ENCODE measurements at places on chromosomes 5 and 9. TPM values are rescaled to one million over a fixed set of nuclear protein-coding genes. Genes with fewer than 3 reads are reported as not detected.

Gene ANKRD31
- polyA plus RNA-seq: 0.40 TPM

Gene TSPAN17
- 30.5 TPM for polyA plus RNA-seq

Gene PHF24
- 0.21 TPM for polyA plus RNA-seq

Gene BTNL9
- 6.9 TPM for polyA plus RNA-seq

Gene FOXD4L5
- 0.10 TPM for polyA plus RNA-seq

Gene INPP5E
- 9.7 TPM for polyA plus RNA-seq

Gene GMCL2
- polyA plus RNA-seq: 0.06 TPM

Gene TICAM2
- 1.9 TPM for polyA plus RNA-seq

Gene HSPB3
- polyA plus RNA-seq: 0.28 TPM

Gene SHISAL2B
- polyA plus RNA-seq: not detected

Gene ENC1
- 62.5 TPM for polyA plus RNA-seq

Gene RNF183
- 5.2 TPM for polyA plus RNA-seq

- DNase-seq: no peak
These were observed 30.6 kb upstream of the CTNNA1 start for GRCh38 chr5:138722544-138723177.

DNA sequence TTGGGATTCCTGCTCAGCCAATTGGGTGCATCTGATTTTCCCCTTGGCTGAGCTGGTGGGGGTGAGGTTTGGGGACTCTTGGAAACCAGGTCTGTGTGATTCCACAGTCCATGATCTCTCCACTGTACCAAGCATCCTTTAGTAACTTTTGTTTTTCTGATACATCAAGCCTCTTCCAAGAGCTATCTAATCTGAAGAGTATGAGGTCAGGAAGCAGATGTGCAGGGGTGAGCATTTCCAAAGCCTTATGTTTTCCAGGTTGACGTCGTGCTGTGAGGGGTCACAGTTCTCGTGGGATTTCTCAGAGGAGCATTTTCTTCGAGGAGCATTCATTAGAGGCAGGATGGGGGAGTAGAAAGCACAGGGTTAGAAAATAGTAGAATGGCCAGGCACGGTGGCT, 95.3 kb downstream of the KLF4 start:
- no peak for DNase-seq

GRCh38 chr5:154002093-154002492, 36.6 kb downstream of the FAM114A2 start:
- peak; percentile 23 for DNase-seq

- no peak for DNase-seq
These were observed 1163.0 kb downstream of the TAF11L14 start for GRCh38 chr5:18797222-18797621.

- no peak for DNase-seq
These were observed 120.9 kb downstream of the ZNF354C start for GRCh38 chr5:179180921-179181645.

DNA sequence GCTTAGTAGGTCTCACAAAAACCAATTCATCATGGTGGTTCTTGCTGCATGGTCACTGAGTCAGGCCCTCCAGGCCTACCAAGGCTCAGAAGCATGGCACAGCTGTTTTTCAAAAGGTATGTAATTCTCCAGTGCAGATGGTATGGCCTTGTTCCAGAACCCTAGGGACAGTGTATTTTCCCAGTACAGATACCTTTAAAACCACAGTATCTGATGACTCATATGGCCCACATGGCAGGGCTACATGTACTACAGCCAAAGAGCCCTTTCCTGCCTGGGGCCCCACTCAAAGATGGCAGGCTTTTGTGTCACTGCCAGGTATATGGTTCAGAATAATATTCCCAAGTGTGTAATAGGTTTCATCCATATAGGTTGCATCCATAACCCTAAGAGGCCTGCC, 16.5 kb downstream of the CSF2 start:
- DNase-seq: no peak

GRCh38 chr5:24816206-24816605, 171.4 kb upstream of the CDH10 start:
- DNase-seq: no peak

DNA sequence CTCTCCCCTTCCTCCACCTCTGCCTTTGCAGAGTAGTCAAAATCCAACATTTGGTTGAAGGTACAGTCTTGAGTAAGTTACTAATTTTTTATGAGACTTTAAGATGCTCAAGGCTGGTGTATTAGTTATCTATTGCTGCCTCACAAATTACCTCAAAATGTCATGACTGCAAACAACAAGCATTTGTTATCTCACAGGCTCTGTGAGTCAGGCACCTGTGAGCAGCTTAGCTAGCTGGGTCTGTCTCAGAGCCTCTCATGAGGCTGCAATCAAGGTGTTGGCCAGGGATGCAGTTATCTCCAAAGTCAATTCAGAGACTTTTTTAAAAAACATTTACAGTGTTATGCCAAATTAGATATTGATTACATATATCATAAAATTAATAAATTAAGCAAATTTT, 371.3 kb upstream of the RGMB start:
- DNase-seq: no peak

DNA sequence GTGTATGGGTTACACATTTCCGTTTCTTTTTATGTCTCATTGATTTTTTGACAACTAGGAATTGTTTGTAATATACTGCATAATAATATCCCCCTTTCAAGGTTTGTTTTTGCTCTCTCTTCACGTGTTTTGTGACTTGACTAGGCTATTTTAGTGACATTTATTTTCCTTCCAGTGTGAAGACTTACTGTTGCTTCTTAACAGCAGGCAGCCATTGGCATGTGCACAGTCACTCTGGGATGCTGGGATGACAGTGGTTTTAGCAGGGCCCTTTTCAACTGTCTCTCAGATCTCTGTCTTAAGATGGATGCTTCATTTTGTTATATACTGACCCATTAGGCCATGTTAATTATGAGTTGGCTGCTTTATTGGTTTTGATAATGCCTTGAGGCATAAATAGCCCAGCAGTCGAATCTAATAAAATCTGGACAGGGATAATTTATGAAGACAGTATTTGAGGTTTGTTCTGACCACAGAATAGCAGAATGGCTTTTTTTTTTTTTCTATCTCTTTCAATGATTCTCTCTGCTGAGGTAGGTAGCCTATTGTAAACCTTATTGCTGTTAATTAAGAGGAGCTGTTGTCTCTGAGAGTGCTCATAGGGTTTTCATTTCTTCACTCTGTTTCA, 536.0 kb downstream of the GABRG2 start:
- no peak for DNase-seq

DNA sequence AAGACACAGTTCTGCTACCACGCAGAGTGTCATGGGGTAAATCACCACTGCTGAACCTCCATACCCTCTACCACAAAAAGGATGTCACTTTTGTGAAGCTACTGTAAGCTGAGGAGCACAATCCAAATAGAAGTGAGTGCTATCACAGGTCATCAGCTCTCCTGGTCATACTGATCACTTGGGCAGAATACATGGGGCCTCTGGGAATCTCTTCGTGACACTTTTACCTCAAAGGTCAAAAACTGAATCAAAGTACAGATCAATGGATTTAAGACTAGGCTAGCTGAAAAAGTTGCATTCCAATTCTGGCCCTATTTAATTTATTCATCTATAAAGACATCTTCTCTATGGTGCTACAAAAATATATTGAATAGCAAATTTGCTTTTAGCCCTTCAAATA, 115.5 kb downstream of the MPDZ start:
- DNase-seq: no peak

- DNase-seq: no peak
These were observed 72.3 kb upstream of the BOD1 start for GRCh38 chr5:173688703-173689102.

DNA sequence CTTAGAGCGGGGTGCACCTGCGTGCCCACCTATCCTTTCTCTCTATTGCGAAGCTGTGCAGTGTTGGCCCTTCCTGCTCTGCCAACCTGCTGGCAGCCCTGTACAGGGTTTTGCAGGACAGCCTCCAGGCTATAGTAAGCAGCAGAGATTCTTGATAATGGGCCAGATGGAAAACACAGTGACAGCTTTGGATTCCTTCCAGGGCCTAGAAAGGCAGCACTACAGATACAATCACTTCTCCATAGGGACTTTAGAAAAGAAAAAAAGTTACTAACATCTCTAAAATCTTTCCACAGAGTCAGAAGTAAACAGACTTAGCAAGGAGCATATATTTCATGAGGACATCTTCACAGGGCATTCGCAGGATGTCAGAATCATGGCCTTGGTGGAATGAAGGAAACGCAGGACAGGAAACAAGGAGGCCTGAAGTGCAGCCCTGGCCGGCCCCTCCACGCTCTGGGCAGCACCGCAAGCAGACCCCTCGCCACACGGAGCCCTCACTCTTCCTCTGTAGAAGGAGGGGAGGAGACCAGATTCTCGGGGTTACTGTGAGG, 172.1 kb upstream of the GAS1 start:
- no peak for DNase-seq

- DNase-seq: no peak
These were observed 3.1 kb downstream of the GTF3C4 start for GRCh38 chr9:132673355-132673754.

DNA sequence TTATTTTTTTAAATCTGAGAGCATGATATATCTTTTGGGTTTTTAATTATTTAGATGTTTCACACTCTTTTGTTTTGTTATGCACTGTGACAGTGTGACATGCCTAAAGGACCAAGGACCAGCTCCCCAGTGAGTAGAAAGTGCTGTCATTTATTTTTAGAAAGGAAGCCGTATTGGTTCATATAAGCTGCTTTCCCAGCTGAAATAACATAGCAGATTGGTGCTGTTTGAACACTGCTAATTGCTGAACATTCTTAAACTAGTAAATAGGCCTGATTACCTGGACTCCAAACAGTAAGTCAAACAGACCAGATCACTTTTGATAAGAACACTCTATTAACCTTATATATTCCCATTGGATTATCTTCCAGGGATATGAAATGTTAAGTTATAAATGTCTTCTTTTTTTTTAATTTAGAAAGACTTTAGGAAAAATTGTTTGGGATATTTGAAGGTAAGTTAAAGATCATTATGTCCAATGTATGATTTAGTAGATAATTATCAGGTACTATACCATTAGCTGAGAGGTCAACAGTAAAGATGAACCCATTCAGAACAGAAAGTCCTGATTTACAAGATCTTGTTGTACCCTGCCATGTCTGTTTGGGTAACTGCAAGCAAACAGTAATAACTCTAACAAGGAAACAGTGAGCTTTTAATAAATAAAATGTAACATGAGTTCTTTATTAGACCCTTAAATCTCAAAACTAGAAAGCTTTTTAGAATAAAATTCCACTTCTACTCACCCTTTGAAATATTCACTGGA, 27.8 kb upstream of the ELL2 start:
- no peak for DNase-seq

- DNase-seq: no peak
These were observed 42.3 kb downstream of the MACROH2A1 start for GRCh38 chr5:135356522-135357318.

DNA sequence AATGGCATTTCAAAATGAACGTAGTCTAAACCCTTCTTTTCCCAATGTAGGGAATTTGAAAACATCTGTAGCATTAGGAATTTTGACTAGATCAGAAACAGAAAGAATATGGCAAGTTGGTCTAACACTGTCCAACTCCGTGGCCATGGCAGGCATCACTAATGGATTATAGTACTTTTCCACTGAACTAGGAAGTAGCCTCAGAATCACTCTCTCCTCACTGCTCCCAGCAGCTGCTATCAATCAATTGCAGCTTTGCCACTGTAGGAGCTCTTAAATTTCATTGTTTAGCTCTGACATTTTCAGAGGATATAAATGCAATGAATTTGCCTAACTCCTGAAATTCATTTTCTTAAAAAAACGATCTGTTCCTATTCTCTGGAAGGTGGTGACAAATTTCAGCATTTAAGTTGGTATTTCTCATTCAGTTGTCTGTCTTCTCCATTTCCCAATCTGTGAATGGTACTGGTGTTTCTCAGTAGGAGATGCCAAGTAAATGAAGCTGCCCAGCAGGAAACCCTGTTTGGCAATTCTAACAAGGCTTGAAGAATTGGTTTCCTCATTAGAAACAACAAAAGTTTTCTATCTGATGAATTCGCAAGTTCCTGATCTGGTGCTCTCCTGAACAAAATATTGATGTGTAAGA, 64.7 kb downstream of the TLR4 start:
- DNase-seq: no peak

DNA sequence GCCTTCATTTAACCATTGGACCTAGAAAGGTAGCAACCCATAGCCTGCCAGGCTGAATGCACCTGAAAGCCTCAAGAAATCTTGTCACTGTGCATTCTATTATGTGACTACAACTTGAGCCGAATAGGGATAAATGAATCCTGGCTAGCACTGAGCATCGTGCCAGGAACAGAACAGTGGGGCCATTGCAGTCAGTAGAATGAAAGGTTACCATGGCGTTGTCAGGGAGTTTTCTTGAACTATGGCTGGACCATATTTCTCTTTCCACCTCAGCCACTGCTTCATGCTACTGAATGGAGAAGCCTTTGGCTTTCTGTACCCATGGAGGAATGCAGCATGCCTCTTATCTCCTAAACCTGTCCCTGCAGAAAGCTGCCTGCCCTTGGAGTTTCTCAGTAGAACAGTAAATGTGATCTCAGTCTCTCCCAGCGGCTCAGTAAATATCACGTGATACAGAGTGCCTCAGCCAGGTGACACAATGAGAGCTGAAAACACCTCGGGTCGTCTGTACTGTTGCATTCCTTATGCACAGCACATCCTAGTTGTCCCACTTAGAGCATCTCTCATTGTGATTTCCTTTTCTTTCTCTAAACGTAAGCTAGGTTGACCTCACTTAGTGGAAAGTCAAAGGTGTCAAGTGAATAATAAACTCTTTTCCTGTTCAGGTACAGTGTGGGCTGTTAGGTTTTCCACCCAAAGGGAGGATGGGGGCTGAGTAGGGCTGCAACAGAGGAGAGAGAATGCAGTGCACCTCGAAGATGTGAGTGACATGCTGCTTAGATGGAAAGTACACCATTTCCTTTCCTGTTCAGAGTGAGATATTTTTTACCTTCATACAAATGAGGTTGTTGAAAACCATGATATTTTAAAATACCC, 115.3 kb downstream of the MACIR start:
- no peak for DNase-seq

DNA sequence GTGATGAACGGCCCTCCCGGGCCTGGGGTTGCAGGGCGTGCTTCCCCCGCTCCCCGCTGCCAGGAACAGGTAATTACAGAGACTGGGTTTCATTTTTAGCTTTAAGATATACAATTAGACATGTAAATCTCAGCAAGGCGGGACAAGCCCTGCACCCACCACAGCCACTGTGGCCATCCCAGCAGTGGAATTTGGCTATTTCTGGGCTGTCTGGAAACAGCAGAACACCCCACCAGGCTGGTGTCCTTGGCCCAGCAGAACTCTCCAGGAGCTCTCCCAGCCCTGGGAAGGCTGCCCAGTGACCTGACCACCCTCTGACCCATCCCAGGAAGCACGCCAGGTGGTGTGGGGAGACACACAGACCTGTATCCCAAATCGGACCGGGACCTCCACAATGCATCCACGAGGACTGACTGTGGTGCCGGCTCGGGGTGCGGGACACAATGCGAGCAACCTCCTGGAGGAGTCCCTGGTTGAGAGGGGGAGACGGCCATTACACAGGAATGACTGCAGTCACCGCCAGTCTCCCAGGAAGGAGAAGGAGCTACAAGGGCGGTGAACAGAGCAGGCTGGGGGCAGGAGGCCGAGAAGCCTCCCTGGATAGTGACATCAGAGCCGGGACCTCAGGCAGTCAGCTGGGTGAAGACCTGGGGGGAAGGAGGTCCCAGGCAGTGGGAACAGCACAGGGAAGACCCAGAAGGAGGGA, 17.3 kb downstream of the EEIG1 start:
- no peak for DNase-seq
